ENCODE measurements at places on chromosomes 3 and 15.

- DNase-seq: no peak
Observed at GRCh38 chr3:153590051-153590450, 428.0 kb downstream of the RAP2B start.

DNA sequence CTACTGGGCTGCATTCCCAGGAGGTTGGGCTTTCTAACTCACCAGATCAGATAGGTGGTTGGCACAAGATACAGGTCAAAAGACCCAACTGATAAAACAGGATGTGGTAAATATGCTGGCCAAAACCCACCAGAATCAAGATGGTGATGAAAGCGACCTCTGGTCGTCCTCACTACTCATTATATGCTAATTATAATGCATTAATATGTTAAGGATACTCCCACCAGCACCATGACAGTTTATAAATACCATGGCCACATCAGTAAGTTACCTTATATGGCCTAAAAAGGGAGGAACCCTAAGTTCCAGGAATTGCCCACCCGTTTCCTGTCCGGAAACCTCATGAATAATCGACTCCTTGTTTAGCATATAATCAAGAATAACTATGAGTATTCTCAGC is 31.6 kb downstream of the CFAP44 start:
- no peak for DNase-seq

DNA sequence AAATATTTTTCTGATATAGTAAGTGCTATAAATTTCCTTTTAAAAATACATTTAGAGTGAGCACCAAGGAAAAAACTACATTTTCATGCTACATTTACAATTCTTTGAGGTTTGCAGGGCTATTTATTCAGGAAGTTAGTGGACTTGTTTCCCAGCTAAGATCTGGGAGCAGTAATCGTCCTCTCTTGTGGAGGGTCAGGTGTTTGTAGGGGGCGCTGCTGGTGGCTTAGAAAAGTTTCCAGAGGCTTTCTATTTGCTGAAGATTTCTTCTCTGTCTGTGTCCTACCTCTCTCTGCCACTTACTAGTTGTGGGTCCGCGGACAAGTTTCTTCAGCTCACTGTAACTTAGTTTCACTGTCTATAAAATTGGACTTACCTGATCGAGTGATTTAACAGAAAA is 163.9 kb downstream of the PEX5L start:
- no peak for DNase-seq

DNA sequence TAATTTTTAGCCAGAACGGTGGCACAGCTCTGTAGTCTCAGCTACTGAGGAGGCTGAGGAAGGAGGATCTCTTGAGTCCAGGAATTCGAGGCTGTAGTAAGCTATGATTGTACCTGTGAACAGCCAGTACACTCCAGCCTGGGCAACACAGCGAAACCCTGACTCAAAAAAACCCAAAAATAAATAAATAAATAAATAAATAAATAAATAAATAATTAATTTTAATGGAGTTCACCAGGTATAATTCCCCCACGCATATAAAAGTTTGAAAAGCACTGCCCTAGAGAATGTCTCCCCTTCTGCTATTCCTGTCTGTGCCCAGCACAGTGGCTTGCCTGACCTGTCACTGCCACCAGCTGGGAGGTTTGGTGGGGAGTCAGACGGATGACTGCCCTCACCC is 4.2 kb upstream of the RLBP1 start:
- no peak for DNase-seq

GRCh38 chr15:87631093-87631492 is 625.4 kb downstream of the NTRK3 start:
- DNase-seq: no peak
